NCI-H2029 treated with DMSO at 0.1 percent for 48 hours (cell line): ENCODE measurements at places on chromosomes 6 and 20.

DNA sequence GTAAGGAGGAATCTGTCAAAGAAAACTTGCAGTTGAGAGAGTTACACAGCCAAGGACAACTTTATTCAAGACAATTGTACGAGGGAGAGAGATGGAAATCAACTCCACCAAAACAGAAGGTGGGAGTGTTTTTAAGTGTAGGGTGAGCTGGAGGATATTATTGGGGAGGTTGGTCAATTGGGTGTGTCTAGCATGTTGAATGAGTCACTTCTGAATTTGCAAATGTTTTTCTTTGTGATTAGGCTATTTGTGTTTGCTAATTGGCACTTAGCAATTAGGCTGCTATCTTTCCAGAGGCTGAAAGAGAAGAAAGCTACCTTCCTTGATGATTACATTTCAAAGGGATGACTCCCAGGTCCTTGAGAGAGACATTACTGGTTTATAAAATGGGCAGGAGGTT is 441.1 kb downstream of the MEI4 start:
- DNase-seq: no peak

DNA sequence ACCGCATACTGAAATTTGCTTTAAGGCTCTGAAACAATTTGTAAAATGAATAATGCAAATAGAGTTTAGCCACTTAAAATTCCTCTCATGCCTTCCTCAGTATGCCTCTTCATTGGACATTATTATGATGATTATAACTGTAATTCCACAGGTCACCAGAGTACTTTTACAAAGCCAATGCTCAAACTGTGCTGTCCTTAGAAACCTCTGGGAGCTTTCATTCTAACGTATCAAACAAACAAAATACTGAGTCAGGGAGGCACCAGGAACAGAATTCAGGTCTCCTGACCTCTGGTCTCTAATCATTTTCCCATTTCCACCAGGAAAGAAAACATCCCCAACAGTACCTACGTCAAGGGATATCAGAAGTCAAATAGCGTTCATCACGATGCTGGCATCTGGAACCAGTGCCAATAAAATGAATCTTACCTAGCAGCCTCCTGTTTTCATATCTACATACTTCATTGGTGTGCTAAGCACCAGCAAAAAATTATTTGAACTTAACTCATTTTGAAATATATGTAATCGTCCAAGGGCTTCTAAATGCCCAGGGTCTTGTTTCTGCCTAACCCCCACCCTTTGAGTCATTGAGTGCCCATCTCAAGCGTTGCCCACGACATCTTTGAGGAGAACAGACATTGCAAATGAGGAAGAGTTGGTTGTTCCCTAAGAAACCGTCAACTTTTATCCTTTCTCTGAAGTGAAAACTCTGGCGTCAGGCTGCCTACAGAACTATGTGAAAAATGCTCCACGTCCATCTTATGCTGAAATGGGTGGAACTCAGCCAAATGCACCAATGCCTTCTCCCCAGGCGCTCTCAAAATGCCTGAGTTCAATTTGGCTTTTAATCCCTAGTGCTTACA is 37.9 kb downstream of the NEDD9 start:
- DNase-seq: no peak

DNA sequence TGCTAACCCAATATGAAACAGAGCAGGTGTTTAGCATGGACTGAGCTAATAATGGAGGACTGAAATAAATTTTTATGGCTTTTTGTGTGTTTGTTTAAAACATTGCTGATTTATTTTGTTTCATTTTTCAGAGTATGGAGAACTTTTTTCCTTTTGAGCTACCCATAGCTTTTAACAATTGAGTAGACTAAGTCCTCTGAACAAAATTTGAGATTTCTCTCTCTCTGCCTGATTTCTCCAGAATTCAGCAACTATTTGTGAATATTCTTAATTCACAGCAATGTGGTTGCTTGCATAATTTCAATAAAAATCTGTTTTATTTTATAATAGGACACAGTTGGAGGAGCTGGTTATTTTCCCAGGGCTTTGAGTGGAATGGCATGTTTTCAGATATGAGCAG is 103.7 kb downstream of the TPBG start:
- DNase-seq: no peak

- DNase-seq: no peak
Measured at GRCh38 chr20:24962510-24962909, 13.4 kb downstream of the CST7 start.

DNA sequence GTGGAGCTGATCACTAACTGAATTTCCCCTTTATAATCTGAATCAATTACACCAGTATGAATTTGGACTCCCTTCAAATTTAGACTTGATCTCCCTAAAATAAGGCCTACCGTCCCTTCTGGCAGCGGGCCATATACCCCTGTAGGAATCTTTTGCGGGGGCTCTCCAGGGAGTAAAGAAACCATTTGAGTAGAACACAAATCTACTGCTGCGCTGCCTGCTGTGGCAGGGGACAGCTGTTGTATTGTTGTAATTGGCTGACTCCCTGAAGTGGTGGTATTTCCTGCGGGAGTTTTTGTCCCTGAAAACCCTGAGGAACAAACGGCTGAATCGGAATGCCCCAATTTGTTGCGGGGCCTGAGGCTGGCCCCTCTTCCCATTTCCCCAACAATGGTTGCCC is 16.0 kb upstream of the PTCRA start:
- no peak for DNase-seq

GRCh38 chr20:52124821-52125220 is 66.8 kb downstream of the ZFP64 start:
- DNase-seq: no peak

DNA sequence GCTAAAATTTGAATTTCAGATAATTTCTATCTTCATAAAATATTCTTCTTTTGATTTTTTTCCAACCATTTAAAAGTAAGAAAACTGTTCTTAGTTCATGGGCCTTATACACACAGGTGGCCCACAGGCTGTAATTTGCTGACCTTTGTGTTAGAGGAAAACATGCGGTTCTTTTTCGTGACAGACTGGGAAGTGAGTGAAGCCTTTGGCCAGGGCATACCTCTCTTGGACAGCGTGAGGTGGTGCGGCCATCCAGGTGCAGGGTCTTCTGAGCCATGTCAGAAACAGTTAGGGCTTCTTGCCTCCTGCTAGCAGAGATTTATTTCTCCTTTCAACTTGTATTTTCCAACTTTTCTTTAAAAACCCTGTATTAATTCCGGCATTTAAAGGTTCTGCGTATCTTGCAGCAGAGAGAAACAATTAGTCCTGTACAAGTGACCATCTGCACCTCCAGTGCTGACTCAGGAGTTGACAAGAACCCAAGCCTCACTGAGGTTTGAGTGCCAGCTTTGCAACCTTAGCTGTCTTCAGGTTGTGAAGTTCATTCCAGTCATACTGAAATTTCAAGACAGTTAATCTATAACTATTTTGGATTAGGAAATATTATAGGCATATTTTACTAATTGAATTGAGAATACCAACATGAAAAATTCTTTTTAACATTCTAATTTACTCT is 177.8 kb downstream of the LY86 start:
- no peak for DNase-seq

DNA sequence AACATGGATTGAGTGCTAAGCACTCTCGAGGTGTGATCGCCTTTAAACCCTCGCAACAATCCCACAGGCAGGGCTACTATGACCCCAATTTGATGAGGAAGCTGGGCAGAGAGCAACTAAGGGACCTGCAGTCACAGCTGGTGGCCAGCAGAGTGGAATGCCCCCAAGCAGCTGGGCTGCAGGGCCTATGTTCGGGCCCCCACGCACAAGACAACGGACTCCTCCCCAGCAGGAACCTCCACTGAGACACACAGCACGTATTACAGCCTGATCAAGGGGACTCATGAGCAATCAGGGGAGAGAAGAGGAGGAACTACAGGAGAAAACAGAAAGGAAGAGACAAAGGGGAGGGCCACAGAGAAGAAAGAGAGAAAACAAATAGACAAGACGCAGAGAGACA is 21.7 kb downstream of the CST7 start:
- no peak for DNase-seq
